ENCODE measurements at places on chromosomes 13 and 19. TPM values are rescaled to one million over a fixed set of nuclear protein-coding genes. Genes with fewer than 3 reads are reported as not detected.
A peak's percentile ranks its signal among the peaks of the same experiment; 100 is the strongest.

KLK14 gene
- total RNA-seq = not detected

ERICH6B gene
- total RNA-seq = not detected

FCHO1 gene
- total RNA-seq = 1.6 TPM

TBXA2R gene
- 4.8 TPM for total RNA-seq

PSG1 gene
- total RNA-seq = not detected

- no peak for DNase-seq
- no peak overlapping the region for H3K27ac ChIP-seq
- no peaks in the 10 kb centered on the region for H3K36me3 ChIP-seq
- no peaks in the 10 kb centered on the region for H3K27me3 ChIP-seq
Measured at GRCh38 chr13:62251734-62252133, 836.1 kb upstream of the PCDH20 start.

DNA sequence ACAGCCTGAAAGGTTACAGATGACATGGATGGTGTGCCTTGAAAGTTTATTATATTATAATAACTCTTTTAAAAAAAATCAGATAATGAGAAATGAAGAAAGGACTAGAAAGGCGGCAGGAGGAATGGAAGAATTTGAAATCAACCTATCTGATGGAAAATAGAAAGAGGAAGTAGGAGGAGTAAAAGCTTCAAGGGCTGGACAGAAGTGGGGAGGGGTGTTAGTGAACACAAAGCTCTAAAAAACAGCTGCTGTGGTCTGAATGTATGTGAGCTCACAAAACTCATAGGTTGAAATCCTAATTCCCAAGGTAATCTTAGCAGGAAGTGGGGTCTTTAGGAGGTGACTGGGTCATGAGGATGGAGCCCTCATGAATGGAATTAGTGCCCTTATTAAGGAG, 19.5 kb downstream of the CCDC70 start:
- no peak overlapping the region for H3K4me3 ChIP-seq
- H3K27ac ChIP-seq = no peak overlapping the region
- no peaks in the 10 kb centered on the region for H3K27me3 ChIP-seq
- no peak for DNase-seq

GRCh38 chr13:48583859-48584311, 51.0 kb upstream of the RCBTB2 start:
- H3K27me3 ChIP-seq = no peaks in the 10 kb centered on the region
- no peak overlapping the region for H3K4me3 ChIP-seq
- no peak for DNase-seq
- no peaks in the 10 kb centered on the region for H3K36me3 ChIP-seq
- H3K27ac ChIP-seq = no peak overlapping the region

DNA sequence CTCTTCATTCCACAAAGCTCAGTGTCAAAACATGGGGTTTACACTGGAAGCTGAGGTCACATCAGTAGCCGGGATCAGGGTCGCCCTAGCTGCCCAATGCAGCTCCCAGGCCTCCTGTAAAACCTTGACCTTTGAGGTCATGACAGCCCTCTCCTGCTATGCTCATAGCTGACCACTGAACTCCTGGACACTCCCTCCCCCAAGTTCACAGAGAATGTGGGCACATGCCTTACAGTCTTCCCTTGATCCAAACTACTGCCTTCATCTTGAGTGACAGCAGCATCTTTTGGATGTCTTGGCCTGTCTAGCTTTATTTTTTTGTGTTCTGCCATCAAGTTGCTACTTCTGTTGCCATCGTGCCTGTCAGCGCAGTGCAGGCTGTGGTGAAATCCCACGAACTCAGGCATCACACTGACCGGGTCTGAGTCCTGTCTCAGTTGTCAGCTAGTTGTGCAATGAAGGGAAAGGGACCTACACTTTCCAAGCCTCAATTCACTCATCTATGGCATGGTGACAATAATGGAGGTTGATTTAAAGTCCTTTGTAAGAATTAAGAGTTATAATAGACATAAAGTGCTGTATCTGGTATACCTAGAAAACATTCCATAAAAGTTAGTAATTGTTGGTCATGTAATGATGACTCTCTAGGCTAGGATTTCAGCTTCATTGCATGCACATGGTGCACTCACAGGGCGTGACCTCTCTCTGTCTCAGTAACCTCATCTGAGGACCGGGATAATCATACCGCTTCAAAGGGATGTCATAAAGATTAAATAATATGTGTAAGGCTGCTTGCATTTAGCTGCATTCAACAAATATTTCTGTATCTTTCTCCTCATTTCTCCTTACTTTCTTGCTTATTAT, 16.4 kb upstream of the ALOX5AP start:
- no peaks in the 10 kb centered on the region for H3K27me3 ChIP-seq
- H3K27ac ChIP-seq = no peak overlapping the region
- no peaks in the 10 kb centered on the region for H3K36me3 ChIP-seq
- H3K4me3 ChIP-seq = no peak overlapping the region
- DNase-seq = no peak

DNA sequence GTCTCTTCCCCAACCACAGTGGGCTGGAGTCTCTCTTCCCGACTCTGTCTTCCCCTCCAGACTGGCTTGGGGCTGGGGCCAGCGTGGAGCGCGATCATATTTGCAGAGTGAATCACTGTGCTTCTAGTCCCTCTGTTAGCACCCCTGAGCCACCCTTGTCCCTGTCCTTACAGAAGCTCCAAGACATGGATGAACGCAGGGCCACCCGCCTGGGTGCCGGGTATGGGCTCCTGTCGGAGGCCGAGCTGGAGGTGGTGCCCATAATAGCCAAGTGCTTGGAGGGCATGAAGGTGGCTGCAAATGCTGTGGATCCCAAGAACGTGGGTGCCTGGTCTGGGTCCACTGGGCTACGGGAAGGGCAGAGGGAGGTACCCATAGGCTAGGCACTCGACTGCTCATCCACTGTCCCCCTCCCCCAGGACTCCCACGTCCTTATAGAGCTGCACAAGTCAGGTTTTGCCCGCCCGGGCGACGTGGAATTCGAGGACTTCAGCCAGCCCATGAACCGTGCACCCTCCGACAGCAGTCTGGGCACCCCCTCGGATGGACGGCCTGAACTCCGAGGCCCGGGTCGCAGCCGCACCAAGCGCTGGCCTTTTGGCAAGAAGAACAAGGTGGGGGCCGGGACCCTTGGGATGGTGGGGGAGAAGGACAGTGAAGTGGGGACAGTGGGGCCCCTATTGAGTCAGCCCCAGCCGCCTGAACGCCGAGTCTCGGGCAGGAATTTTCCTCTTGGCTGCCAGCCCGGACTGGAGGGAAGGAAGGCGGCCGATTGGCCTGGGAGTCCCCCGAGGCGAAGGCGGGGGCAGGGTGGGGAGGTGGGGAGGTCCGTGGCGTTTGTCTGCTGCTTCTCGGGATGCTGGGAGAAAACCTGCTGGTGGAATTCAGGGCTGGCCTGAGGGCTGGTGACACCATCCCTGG, 5.2 kb downstream of the TRIP10 start:
- no peaks in the 10 kb centered on the region for H3K27me3 ChIP-seq
- peak overlapping the region; percentile 33 for H3K4me3 ChIP-seq
- peaks cover 53% of the 10 kb centered on the region for H3K36me3 ChIP-seq

DNA sequence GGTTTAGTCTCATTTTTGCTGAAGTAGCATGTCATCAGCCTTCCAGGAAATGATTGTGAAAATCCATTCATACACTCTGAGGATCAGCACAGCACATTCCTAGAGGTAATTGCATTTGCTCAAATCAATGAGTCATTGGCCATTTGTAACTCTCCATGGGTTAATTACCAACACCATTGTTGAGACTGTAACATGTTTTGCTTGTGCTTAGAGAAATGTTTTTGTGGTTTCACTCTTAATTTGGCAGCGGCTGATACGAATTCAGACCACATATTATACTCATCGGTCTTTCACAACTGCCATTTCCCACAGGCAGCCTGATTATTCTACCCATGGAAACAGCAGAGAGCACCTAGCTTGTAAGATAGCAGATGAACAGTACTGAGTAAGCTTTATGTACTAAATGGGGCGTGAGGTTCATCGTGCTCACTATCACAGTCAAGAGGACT, 110.3 kb downstream of the NHLRC3 start:
- no peak for DNase-seq
- no peaks in the 10 kb centered on the region for H3K27me3 ChIP-seq
- H3K4me1 ChIP-seq = peaks cover 3% of the 10 kb centered on the region
- no peaks in the 10 kb centered on the region for H3K36me3 ChIP-seq
- H3K27ac ChIP-seq = no peak overlapping the region

- peaks cover under 1% of the 10 kb centered on the region for H3K4me1 ChIP-seq
- no peak overlapping the region for H3K27ac ChIP-seq
- H3K36me3 ChIP-seq = no peaks in the 10 kb centered on the region
- no peak overlapping the region for H3K4me3 ChIP-seq
Measured at GRCh38 chr13:33328701-33329100, 43.1 kb upstream of the STARD13 start.

GRCh38 chr19:41796362-41796761, at the start of gene CEACAM3:
TSS of gene CEACAM3 (plus strand) at chr19:41796587. CDS start at chr19:41796678, 91 bp downstream.
- H3K4me3 ChIP-seq = no peak within 1 kb of the TSS
- no peaks in the 10 kb centered on the region for H3K4me1 ChIP-seq
- DNase-seq = no peak
- H3K27ac ChIP-seq = no peak within 1 kb of the TSS
- no peaks in the 10 kb centered on the region for H3K27me3 ChIP-seq

DNA sequence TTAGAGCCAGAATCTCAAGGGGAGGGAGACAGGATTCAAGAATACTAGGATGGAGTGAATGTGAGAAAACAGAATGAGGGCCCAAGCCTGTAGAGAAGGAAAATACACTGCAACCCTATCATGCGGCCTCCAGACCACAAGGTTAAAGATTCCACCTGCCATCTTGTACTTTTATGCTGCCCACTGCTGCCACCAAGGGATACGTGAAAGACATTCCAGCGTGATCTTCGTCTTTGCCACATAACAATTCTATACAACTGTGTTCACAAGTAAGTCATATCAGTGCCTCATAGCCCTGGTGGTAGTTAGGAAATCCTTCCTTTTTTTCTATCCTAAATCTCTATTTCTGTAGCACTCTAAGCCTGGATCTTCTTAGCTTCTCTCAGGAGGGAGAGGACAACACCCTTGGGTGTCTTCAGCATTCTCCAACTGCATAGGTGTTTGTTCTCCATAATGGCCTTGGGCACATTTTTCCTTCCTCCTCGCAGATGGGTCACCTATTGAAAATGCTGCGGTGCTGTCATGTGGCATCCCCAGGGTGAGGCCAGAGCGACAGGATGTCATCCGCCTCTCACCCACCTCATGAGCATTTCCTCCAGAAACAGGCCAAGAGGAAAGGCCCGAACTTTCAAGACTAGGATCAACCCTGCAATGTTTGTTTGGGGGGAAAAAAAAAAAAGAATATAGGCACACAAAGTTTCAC, 13.6 kb downstream of the TPT1 start:
- H3K4me3 ChIP-seq = no peak overlapping the region
- H3K27me3 ChIP-seq = no peaks in the 10 kb centered on the region
- H3K4me1 ChIP-seq = peaks cover 44% of the 10 kb centered on the region
- no peak overlapping the region for H3K27ac ChIP-seq
- H3K36me3 ChIP-seq = no peaks in the 10 kb centered on the region
- DNase-seq = no peak

DNA sequence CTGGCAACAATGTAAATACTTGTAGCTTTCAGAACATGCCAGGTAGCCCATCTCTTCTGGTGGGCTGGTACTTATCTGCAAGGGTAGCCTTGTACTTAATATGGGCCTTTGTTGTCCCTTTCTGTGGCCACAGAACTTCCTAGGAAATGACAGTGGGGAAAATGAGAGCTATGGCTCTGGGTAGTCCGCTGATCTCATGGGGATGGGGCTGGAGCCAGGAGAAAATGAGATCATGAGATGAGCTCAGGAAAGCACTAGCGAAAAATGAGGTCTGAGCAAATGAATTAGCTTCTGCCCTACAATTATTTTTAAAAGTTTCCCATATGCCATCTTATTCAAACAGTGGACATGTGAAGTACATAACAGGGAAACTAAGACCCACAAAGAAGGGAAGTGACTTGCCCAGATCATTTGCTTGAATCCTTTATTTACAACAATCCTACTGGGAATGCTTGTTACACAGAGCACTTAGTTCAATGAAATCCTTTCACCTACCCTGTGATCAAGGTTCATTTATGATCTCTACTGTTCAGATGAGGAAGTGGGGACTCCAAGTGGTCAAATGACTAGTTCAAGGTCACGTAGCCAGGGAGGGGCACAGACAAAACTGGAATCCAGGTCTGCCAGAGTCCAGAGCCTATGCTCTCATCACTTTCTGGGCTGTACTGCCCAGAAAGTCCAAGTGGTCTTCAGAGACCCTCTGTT, 87.1 kb downstream of the PTPRS start:
- peaks cover 3% of the 10 kb centered on the region for H3K4me1 ChIP-seq
- no peak for DNase-seq
- no peak overlapping the region for H3K4me3 ChIP-seq
- peaks cover 13% of the 10 kb centered on the region for H3K36me3 ChIP-seq

DNA sequence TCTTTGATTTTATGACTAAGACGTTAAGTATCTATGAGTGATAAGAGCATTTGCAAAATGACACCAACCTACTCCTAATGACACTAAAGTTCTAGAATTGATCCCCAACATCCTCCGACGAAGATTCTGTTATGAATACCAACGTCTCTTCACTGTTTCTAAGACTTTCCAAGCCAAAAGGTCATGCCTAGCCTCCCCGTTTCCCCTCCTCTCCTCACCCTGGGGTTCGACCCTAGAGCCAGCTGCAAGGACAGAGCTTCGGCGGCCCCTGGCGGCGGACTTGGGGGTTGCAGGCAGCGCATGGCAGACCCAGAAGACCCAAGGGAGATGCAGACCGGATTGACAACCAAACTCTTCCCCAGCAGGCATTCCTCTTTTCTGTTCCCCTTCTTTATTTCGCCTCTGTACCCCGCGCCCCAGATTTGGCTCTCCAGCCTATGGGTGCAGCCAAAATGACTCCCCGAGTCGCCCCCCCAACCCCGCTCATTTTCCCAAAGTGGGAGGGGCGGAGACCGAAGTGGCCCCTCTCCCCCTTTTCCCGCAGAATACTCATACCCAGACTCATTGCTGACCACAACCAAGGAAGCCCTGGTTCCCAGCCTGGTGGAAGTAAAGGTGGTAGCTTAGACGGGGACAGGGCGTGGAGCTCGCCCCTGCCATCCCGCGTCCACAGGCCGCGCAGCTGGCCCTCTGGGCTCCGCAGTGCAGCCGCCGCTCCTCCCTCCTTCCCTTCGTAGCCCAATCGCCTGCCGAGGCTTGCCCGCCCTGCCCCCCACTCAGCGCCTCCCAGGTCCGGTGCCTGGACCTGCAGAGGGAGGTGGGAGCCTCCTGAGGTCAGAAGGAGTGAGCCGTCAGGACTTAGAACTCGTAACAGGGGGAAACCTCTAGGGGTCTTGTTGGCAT, 4.1 kb upstream of the EML2 start:
- H3K27ac ChIP-seq = no peak overlapping the region
- no peaks in the 10 kb centered on the region for H3K36me3 ChIP-seq
- DNase-seq = peak; percentile 97
- H3K4me1 ChIP-seq = peaks cover 61% of the 10 kb centered on the region

All from esophagus muscularis mucosa (tissue), 4 donors.